ENCODE measurements at places on chromosomes 7 and 10. TPM values are rescaled to one million over a fixed set of nuclear protein-coding genes. Genes with fewer than 3 reads are reported as not detected.
A peak's percentile ranks its signal among the peaks of the same experiment; 100 is the strongest.

GRCh38 chr10:110005719-110006118 lies 2.1 kb upstream of the ADD3 start:
- DNase-seq = no peak

- no peak for DNase-seq
Observed at GRCh38 chr7:116232350-116232749, 22.0 kb downstream of the TES start.

GRCh38 chr7:28408960-28409715 lies 3.2 kb upstream of the CREB5 start:
- DNase-seq = peak; percentile 83

GRCh38 chr7:138842111-138842510 lies 44.1 kb upstream of the ATP6V0A4 start:
- DNase-seq = no peak

DNA sequence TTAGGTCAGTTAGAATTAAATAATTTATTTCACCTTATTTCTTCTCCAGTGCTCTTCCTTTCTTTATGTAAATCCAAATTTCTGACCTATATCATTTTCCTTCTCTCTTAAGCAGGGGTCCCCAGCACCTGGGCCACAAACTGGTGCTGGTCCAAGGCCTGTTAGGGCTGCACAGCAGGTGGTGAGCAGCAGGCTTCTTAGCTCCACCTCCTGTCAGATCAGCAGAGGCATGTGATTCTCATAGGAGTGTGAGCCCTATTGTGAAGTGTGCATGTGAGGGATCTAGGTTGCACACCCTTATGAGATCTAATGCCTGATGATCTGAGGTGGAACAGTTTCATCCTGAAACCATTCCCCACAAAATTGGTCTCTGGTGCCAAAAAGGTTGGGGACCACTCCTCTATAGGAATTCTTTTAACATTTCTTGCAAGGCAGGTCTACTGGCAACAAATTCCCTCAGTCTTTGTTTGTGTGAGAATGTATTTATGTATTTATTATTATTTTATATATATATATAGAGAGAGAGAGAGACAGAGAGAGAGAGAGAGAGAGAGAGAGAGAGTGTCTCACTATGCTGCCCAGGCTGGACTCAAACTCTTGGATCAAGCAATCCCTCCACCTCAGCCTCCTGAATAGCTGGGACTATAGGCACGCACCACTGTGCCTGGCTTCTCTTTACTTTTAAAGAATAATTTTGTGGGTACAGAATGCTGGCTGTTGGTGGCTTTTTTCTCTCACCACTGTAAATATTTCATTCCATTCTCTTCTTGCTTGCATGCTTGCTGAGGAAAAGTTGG lies 4.3 kb upstream of the ABCC2 start:
- no peak for DNase-seq

The NUTM2B gene
- 0.32 TPM for polyA plus RNA-seq

GRCh38 chr10:131094527-131095312 lies 216.8 kb downstream of the TCERG1L start:
- no peak for DNase-seq

- DNase-seq = no peak
Observed at GRCh38 chr10:122307669-122308416, 36.7 kb downstream of the BTBD16 start.

- DNase-seq = peak; percentile 47
Observed at GRCh38 chr7:42932811-42933591, 825 bp downstream of the MRPL32 start.

The TEX36 gene
- polyA plus RNA-seq = not detected

DNA sequence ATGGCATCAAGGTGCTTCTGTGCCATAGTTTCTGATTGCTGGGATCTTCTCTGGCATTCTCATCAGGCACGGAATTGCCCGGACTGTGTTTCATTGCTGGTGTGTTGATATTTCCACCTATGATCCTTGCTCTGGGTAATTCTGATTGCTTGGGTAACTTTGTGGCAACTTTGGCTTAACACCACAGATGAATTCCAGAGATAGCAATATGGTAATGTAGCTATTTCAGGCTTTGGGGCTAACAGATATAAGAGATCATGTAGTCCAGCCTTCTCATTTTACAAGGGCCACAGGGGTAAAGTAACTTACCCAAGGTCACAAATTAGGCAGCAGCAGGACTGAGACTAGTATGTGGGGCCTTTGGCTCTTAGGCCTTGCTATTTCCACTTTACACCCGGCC lies 53.9 kb upstream of the PLPP4 start:
- no peak for DNase-seq

The SPACDR gene
- 0.58 TPM for polyA plus RNA-seq

The MOGAT3 gene
- polyA plus RNA-seq = 0.60 TPM

- DNase-seq = no peak
Observed at GRCh38 chr10:99536338-99537085, 3.8 kb downstream of the NKX2-3 start.

DNA sequence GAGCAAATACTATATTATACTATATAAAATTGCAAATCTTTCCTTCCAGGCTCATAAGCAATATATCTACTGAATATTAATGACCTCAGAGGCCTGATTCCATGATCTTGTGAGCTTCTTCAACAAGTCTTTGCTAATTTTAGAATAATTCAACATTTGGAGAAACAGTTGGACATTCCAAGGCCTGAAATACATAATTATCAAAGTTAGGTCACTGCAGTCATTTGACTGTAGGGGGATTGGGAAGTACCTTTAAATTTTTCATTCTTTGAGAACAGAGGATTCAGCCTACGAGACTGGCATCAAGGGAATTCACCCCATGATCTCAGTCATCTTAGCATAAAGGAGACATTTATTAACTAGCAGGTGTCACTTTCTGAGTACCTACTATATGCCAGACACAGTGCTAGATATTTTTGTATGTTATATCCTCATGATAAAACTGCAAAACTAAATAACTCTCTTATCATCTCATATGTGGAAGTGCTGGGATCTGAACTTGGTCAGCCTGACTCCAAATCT lies 85.4 kb downstream of the DOCK4 start:
- no peak for DNase-seq

- no peak for DNase-seq
Observed at GRCh38 chr10:5666008-5666840, at the start of gene ASB13. ASB13 (minus strand) TSS chr10:5666595; CDS start chr10:5666551, 44 bp downstream.

The HYAL4 gene
- polyA plus RNA-seq = 0.12 TPM

DNA sequence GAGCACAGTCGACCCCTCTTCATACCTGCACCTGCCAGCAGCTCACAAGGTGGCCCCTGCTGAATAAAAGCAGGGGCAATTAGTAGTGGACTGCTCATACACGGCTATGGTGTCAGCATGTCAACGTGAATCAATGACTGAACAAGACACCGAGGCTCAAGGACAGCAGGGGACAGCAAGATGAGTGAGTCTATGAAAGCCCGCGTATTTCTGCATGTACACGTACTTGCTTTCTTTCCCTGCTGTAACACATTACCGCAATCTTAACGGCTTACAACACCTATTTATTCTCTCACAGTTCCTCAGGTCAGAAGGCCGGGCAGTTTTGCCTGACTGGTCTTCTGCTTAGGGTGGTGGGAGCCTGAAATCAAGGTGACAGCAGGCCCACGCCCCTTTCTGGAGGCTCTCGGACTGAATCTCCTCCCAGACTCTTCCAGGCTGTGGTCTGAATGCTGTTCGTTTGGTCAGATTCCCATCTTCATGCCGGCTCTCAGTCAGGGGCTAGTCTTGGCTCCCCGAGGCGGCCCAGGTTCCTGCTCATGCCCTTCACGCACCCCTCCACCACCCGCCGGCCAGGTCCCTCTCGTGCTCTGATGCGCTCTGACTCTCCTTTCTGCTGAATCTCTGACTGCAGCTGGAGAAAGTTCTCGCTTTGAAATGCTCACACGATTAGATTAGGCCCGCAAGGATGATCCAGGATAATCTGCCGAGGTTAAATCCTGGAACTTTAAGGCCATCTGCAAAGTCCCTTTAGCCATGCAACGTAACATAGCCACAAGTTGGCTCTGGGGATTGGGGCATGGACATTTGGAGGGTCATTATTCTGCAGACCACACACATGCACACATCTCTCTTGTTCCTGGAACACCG lies 7.8 kb upstream of the PPP2R2D start:
- no peak for DNase-seq

- DNase-seq = no peak
Observed at GRCh38 chr7:99392659-99393354, 15.6 kb downstream of the PDAP1 start.

GRCh38 chr7:106644999-106645398 lies 16.0 kb downstream of the CCDC71L start:
- DNase-seq = no peak

- DNase-seq = no peak
Observed at GRCh38 chr10:103699611-103700435, 155.6 kb downstream of the SH3PXD2A start.

The UPK3B gene
- 1.9 TPM for polyA plus RNA-seq

- no peak for DNase-seq
Observed at GRCh38 chr10:83225781-83226180, 913.5 kb upstream of the GHITM start.

DNA sequence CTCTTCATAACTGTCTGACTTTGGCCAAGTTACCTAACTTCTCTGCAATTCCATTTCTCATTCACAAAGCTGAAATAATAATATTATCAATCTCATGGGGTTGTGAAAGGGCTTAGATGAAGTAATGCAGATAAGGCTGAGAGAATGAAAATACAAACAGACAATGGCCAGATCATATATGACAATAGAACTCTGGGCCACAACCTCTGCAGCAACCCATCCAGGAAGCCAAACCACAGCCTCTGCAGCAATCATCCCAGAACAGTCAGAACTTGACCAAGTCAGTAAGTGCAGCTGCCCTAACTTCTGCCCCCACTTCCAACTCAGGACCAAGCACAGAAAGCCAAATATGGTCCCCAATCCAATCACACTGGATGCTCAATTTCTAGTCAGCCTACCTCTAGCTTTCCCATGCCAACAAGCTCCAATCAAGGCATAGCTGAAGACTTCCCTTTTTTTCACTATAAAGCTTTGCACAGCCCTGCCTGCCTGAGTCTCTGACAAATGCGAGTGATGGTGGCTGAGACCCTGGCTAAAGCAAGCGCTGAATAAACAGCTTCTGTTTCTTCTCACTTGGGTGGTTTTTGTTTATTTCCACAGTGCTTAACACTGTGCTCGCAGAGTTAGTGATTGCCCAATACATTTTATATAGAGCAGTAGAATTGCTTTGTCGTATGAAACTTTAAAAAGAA lies 34.8 kb upstream of the TNPO3 start:
- no peak for DNase-seq

- DNase-seq = no peak
Observed at GRCh38 chr7:105782391-105783042, 93.9 kb downstream of the ATXN7L1 start.

DNA sequence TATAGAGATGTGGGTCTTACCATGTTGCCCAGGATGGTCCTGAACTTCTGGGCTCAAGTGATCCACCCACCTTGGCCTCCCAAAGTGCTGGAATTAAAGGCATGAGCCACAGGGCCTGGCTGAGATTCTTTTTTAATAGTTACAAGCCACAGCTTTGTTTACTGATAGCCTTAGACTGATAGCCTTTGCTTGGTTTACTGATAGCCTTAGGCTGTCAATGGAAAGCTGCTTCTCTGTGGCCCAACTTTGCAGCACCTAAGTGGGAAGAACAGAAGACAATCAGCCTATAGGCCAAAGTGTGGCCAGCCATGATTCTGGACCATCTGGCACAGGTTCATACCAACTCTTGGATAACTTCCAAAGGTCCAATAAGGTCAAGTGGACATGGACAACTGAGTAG lies 24.1 kb upstream of the CDCA7L start:
- no peak for DNase-seq

DNA sequence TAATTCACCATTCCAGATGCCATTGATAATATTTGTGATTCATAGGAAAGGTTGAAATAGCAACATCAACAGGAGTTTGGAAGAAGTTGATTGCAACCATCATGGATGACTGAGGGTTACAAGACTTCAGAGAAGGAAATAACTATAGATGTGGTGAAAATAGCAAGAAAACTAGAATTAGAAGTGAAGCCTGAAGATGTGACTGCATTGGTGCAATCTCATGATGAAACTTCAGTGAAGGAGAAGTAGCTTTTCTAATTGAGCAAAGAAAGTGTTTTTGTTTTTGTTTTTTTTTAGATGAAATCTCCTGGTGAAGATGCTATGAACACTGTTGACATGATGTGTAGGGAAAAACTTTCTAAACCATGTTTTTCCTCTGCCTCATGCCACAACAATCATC lies 18.7 kb upstream of the CD36 start:
- no peak for DNase-seq

The NAT16 gene
- not detected for polyA plus RNA-seq

DNA sequence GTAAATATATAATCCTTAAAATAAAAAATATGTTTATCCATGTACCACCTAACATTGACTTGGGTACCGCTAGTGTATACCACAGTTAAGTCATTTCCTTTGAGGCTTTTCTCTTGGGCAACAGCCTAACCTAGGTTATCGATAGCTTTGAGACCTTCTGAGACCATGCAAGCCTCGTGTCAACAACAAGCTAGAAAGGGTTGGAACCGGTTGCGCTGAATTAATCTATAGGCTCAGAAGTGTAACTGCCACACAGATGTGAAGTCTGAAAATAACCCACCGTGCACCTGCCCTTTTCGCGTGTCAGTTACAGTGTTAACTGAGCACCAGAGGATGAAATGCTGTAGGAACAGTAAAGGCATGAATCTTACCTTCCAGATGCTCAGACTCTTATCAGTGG lies 59.8 kb downstream of the ARID5B start:
- no peak for DNase-seq

The ACSM6 gene
- polyA plus RNA-seq = 0.20 TPM

- DNase-seq = no peak
Observed at GRCh38 chr7:19988860-19989259, 215.4 kb upstream of the TMEM196 start.

The LIPF gene
- polyA plus RNA-seq = 0.18 TPM
